ENCODE measurements at places on chromosomes 3 and 15.

- DNase-seq: no peak
Measured at GRCh38 chr3:126540342-126540849, 16.4 kb downstream of the CHST13 start.

- DNase-seq: no peak
Measured at GRCh38 chr3:116863822-116864589, 154.4 kb downstream of the TUSC7 start.

GRCh38 chr3:130779486-130779885 lies 32.9 kb upstream of the PIK3R4 start:
- no peak for DNase-seq

GRCh38 chr3:58585994-58586393 lies 8.8 kb upstream of the FAM107A start:
- DNase-seq: no peak

- no peak for DNase-seq
Measured at GRCh38 chr3:175233957-175234940, 375.1 kb downstream of the NAALADL2 start.

GRCh38 chr3:105398437-105398836 lies 31.7 kb downstream of the ALCAM start:
- no peak for DNase-seq

DNA sequence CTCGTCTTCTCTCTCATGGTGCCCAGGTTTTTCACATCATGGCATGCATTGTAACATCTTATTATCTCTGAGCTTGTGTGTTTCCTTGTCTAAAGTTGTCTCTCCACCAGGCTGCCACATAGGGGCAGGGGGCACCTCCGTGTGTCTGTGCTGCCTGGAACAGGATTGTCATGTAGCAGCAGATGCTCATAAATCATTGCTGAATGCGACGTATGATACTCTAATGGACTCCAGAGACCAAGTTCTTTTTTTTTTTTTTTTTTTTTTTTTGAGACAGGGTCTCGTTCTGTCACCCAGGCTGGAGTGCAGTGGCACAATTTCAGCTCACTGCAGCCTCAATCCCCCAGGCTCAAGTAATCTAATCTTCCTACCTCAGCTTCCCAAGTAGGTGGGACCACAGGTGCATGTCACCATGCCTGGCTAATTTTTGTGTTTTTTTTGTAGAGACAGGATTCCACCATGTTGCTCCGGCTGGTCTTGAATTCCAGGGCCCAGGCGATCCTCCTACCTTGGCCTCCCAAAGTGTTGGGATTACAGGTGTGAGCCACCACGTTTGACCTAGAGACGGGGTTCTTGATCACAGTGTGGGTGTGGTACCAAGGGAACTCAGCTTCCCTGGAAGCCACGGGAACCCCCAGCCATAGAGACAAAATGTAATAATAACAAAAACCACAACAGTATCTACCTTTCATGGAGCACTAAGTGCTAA lies 4.7 kb upstream of the DNASE1L3 start:
- no peak for DNase-seq

GRCh38 chr15:41647262-41647661 lies 12.9 kb upstream of the MGA start:
- DNase-seq: no peak

- DNase-seq: peak; percentile 78
Measured at GRCh38 chr3:181709537-181710279, 2.0 kb upstream of the SOX2 start.

DNA sequence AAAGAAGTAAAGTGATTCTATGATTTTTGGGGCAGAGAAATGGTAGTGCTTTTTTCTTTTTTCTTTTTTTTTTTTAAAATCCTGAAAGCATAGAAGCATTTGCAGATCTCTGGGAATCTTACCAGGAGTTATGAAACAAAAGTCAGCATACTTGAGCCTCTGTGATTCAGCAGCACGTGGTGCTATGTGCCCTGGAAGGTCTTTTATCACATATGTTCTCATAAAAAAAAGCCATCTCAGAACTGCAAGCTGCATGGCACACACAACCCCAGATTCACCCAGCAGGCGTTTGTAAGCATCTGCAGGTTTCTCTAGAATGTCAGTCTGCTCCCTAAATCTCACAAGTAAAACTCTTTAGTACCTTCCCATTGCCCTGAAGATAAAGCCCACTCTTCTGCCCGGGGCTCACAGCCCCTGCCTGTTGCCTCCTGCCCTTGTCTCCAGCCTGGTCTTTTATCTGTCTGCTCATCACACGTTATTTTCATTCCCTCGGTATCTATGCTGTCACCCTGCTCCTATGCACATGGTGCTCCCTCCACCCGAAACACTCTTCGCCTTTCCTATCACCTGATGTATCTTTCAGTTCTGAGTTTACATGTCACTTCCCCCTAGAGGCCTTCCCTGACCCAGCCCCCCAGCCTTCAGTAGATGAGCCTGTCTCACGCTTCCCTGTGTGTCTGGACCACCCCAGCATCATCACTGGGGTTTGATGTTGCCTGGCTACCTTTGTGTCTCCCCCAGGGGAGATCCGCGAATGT lies 72.4 kb downstream of the CHDH start:
- no peak for DNase-seq

GRCh38 chr3:115698851-115699591 lies 75.7 kb downstream of the GAP43 start:
- no peak for DNase-seq

DNA sequence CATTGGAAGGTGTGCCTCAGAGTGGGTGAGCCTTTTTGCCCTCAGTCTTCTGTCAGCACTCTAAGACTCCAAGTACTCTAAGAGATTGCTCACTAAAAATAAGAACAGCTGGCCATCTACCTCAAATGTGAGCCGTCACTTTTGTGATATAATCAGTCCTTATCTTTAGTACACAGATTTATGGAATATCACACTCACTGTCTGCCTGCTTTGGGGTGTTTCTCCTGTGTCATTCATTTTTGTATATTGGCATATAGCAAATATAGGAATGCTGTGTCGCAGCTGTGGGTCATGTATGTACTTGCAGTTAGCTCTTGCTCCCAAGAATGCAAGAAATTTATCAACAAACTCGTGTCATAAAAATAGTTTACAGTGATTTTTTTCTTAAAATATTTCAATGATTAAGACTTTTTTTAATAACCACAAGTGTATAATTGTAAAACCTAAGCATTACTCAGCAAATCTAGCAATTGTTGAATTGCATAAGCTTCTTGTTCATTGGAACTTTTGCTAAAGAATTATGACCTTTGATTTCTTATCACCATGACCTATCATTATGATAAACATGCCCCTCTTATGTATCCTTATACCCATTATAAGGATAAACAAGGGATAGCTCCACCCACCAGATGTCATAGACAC lies 18.8 kb downstream of the SETD5 start:
- no peak for DNase-seq

GRCh38 chr3:13378155-13378554 lies 42.0 kb downstream of the NUP210 start:
- DNase-seq: no peak

GRCh38 chr3:64344721-64345207 lies 119.5 kb upstream of the PRICKLE2 start:
- no peak for DNase-seq
